Gastrocnemius medialis (tissue), 4 donors: ENCODE measurements at places on chromosomes 5 and 9. TPM values are rescaled to one million over a fixed set of nuclear protein-coding genes. Genes with fewer than 3 reads are reported as not detected.

The PKD2L2 gene
- 0.70 TPM for total RNA-seq

The DMRTA1 gene
- total RNA-seq = 1.3 TPM

The AGTPBP1 gene
- 29.8 TPM for total RNA-seq

The ZNG1A gene
- total RNA-seq = 8.6 TPM

The ZNF618 gene
- 1.2 TPM for total RNA-seq

DNA sequence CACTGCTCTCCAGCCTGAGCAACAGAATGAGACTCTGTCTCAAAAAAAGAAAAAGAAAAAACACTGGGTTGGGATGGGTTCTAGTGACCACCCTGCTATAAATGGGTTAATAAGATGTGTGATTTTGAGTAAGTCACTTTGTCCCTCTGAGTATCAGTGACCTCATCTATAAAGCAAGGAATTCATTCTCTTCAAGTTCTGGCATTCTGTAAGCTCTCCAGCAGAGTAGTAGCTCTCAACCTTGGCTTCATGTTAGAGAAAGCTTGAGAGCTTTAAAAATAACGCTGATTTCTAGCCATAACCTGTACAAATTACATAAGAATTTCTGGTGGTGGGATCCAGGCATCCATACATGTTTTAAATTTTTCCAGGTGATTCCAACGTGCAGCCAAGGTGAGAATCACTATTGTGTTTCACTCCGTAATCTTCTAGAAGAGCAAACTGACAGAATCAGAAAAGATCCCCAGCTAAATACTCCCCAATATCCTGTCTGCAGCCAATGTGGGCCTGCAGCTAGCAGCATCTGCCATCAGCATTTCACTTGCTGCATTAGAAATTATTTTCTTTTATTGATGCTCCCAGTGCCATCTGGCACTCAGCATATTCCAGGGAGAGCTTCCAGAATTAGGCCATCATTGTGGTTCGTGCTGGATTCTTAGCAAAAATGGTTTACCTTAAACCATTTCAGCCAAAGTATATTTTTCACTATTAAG, 109.4 kb downstream of the FEM1C start:
- no peak for DNase-seq

DNA sequence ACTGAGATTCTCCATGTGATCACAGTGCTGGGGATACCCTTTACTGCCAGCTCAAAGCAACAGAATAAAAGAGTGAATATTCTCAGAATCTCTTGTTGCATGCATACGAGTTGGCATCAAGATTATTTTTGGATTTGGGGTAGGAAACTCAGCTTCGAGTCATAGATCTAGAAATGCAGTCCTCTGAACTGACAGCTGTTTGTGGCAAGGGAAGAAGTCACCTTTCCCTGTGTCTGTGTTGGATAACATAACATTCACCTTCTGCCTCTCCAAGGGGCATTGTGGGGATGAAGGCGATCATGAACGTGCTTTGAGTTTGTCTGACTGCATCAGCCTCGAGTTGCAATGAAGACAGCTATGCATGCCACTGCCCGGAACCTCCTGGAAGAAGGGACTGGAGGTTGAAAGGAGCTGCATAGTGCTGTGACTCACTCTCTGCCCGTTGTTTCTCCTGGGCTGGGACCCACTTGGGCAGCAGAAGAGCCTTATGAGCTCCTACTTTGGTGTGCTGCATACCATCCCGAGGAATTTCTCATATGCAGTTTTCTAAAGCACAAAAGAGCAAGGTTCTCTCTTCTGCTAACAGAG, 231.7 kb downstream of the ARHGAP26 start:
- DNase-seq = no peak

- no peak for DNase-seq
Observed at GRCh38 chr5:627840-628239, 15.7 kb downstream of the CEP72 start.

- no peak for DNase-seq
Observed at GRCh38 chr5:149415066-149415967, 36.2 kb upstream of the IL17B start.

- no peak for DNase-seq
Observed at GRCh38 chr5:74183041-74183440, 457.5 kb downstream of the ENC1 start.

DNA sequence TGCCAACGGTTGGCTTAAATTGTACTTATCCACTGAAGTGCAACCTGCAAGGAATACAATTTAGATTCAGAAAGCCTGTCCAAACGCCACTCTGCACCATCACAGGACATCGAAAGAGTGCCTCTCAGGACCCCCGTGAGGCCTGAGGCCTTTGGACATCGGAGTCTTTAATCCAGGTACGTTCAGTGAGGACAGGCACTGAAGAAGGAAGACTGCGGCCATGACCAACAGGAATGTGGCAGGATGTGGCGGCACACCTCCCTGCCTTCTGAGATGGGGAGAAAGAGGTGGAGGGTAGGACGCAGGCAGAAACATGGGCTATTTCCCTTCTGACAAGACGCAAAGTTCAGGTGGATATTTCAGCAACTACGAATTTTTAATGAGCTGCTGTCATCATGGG, 205.8 kb downstream of the FANCC start:
- DNase-seq = no peak

DNA sequence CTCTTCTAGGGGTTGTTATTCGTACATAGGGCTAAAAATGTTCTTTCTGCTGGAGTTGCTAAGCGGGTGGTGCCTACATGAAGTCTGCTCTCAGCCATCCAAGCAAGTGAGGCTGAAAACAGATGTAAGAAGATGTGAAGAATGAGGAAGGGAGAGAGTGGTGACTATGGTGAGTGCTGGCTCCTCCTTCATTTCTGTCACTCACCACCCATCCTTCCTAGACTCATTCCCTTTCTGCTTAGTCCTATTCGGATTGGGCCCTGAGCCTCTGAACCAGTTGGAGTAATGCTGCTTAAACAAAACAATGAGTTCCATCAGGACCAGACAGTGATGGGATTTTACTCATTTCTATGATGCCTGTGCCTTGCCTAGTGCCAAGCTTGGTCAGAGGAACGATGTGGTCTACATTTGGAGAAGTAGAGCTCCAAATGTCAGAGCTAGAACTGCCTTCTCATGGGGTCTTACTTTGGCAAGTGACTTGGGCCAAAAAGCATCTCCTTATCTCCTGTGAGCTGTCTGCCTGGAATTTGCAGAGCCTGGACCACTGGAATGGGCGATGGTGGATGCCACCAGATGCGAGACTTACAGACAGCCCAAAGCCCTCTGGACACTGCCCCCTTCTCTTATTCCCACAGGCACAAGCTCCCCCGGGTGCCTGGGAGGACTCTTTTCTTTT, 192.9 kb downstream of the FBXL7 start:
- no peak for DNase-seq

DNA sequence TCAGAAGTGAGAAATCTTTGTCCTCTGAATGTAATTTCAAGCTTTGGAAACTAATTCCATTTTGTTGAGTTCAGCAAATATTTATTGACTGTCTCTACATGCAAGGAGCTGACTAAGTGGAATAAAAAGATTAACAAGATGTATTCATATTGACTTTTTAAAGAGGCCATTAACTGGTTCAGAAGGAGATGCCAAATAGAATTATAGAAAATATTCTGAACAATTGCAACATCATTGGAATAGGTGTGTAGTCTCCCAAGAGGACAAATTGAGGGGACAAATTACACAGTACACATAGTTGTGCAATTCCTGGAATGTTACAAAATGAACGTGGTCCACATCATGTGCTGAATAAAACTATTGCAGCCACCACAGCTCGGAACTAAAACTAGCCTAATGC, 224.2 kb downstream of the NPR3 start:
- no peak for DNase-seq

DNA sequence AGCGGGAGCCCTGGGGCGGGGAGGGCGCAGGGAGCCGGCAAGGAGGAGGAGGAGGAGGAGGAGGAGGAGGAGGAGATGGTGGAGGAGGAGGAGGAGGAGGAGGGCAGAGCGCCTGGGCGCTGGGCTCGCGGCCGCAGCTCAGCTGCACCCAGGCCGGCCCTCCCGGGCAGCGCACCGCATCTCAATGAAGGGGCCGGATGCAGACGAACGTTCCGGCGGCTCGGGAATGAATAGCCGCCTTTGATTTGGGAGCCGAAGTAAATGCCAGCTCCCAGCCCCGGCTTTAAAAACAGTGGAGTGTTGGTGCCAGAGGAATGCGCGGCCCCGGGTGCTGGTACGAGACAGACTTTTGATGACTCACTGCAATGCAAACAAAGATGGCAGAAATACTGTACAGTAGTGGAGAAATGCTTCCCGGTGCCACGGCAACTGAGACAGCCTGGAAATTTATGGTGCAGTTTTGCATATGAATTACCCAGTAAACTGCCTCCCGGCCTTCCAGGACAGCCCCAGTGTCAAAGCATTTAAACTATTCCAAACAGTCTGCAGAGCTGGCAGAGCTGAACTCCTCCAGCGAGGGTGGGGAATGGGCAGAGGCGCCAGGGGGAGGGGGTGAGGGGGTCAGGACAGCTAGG, 43.1 kb downstream of the NACC2 start:
- no peak for DNase-seq

GRCh38 chr5:128093368-128093767, 9.8 kb downstream of the SLC12A2 start:
- no peak for DNase-seq
